Foreskin fibroblast (primary cell): ENCODE measurements at places on chromosomes 6 and 20.

DNA sequence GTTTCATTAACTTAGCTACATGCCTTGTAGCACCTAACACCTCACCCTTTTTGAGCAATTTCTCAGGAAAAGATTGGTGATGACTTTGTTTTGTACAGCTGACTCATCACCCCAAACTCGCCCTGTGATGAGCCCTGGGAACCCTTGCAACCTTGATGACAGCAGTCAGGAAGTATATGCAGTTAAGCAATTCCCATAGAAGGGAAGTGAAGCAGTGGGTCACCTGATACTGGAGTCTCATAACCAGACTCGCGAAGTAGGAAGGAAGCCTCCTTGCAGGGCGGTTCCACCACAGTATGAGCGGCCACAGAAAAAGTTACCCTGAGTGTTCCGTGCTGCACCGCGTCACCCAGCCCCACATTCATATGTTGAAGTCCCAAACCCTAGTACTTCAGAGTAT is 82.0 kb upstream of the EDN1 start:
- peak; percentile 37 for DNase-seq

GRCh38 chr20:47776639-47777038 is 8.6 kb downstream of the SULF2 start:
- no peak for DNase-seq

DNA sequence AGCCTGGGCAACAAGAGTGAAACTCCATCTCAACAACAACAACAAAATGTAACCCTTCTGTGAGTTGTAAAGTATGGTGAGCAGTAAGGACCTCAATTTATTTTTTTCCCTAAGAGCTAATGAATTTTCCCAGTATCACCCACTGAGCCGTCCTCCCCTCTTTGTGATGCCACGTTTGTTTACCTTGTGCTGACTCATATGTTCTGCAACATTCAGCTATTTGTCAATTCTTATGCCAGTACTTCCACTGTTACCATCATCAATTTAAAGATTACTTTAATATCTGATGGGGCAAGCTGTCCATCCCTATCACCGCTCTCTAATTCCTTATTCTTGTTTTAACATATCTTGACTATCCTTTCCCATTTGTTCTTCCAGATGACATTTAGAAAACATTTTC is 37.5 kb downstream of the MAK start:
- peak; percentile 62 for DNase-seq

DNA sequence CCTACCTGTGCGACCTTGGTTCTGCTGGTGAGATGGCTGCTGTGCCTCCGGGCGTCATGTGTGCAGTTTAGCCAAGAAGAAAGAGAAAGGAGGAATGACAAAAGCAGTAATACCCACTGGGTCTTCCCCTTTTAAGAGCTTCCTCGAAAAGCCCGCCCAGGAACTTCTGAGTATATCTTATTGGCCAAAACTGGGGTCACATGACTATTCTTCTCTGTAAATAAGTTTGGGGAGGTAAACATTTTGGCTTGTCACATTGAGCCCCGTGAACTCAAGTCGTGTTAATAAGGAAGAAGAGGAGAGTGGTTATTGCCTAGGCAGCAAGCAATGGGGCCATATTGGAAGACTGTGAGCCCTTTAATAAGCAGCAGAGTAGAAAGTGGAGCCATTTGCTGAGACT is 130.4 kb upstream of the ECI2 start:
- no peak for DNase-seq

- DNase-seq = peak; percentile 8
These were observed 22.1 kb upstream of the EYA2 start for GRCh38 chr20:46872328-46873211.

- no peak for DNase-seq
These were observed 49.6 kb downstream of the CD24 start for GRCh38 chr6:106924694-106925523.

GRCh38 chr6:19788686-19789085 is 48.5 kb upstream of the ID4 start:
- DNase-seq = no peak

DNA sequence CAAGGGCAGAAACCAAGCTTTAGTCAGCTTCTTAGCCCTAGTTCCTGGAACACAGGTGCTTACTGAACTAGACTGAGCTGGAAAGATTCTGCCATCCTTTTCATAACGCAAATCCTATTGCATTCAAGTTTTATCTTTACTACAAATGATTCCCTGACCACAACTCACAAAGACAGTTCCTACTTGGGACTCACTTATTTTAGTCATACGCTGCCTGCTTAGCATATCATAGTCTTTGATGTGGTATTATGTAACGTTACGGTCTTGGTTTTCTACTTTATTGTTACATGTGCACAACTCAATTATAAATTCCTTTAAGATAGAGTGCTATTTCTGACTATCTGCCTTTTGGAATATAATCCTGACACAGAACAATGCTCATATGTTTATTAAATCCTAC is 59.1 kb downstream of the BLOC1S5 start:
- no peak for DNase-seq

GRCh38 chr20:32980990-32981389 is 23.2 kb downstream of the SUN5 start:
- no peak for DNase-seq

- peak; percentile 91 for DNase-seq
These were observed 130.1 kb upstream of the DST start for GRCh38 chr6:56772737-56773184.

DNA sequence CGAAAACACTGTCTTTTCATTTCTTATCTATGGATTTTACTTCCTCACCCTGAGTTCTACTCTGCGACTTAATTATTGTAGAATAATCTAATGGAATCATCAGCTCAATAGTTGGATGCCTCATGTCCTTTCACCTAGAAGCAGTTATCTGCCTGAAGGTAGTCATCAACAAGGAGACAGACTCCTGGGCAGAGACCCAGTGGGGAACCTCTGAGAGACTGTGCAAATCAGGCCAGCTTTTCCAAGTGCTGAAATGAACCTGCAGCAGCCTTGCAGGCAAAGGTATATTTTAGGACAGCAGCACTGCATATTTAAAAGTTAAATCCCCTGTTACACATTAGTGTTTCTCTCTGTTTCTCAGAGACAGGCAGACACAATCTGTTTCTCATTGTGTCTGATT is 99.7 kb upstream of the STMND1 start:
- no peak for DNase-seq

DNA sequence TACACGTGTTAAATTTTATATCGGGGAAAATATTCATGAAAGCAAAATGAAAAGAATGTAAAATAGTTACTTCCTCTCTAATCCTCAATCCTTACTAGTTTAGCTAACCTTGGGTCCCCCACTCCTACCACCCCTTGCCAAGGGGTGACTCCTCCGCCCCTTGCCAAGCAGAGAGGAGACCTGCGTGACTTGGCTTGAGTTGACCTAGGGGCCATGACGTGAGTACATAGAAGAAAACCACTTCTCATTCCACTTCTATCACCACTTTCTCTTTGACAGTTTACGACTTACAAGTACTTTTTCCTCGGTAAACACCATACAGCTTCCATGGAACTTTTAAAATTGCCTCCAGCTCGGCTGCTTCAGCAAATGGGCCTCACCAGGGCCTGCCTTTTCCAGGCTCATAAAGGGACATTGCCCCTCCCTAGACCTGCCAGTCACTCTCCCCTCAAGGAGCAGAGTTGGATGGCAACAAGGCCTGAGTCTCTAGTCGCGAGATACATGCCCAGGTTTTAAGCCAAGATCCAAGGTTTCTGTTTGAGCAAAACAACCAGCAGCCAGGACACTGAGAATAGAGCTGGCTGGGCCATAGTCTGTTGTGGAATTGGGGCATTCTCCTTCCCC is 29.9 kb downstream of the SDCBP2 start:
- DNase-seq = no peak

- no peak for DNase-seq
These were observed 174.0 kb downstream of the BCKDHB start for GRCh38 chr6:80280262-80281010.

- DNase-seq = no peak
These were observed 125.0 kb upstream of the TSHZ2 start for GRCh38 chr20:52847029-52847660.

DNA sequence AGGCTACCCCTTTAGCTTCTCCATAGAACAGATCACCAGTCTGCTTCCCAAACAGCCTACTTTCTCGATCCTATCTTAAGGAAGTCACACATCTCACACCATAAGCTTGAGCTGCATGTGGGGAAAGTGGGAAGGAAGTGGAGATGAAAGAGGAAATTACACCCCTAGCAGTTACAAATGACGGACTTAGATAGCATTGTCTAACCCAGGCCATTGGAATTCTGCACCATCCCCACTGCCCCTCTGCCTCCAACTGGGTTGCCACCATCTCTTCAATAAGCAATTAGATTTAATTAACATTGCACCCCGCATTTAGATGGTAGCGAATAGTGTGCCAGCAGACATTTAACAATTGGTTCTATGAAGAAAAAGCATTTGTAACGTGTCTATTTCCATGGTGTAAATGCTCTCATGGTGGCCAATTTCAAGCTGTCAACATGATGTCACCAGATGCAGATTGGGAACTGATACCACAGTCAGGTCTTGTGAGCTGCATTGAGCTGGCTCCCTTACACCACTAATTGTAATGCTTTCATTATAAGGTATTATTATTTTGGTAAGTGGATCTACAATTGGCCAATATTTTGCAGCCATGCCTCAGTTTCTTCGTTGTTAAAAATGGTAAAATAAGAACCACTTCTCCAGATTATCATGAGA is 124.7 kb downstream of the CD24 start:
- no peak for DNase-seq

DNA sequence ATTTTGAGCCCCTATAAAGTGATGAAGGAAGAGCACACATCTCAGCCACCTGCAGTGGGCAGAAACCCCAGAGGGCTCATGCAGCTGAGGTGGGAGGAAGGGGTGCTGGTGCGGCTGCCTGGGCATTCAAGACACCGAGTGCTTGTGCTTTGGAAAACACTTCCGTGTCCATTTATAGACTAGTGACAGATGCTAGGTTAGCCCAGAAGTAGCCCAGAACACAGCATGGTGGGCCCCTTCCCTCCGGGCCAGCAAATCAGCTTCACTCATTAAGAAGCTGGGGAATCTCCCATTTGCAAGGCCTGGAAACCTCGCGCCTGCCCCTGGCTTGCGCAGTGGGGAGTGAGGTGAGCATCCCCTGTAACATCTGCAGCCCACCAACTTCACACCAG is 12.9 kb downstream of the BEND3 start:
- DNase-seq = no peak

GRCh38 chr20:62067547-62068260 is 2.0 kb upstream of the TAF4 start:
- DNase-seq = no peak

GRCh38 chr20:2135013-2135412 is 33.4 kb downstream of the STK35 start:
- DNase-seq = no peak

- peak; percentile 36 for DNase-seq
These were observed 1.4 kb upstream of the MARCKS start for GRCh38 chr6:113855500-113856374.

GRCh38 chr6:31478186-31478950 is 19.6 kb upstream of the MICB start:
- DNase-seq = no peak

DNA sequence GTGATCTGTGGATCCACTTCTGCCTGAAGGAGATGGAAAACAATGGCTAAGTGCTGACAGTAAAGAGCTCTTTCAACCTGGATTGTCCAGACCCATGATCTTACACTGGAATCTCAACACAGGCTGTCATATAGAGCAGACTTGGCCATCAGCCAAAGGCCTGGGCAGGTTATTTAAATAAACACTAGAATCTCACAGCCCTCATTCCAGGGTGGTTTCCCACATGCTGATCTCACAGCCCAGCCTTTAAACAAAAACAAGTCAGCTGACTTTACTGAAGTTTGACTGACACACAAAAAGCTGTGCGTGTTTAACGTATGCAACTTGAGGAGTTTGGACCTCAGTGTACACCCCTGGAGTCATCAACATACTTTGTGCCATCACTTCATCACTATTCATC is 28.4 kb downstream of the SYNDIG1 start:
- peak; percentile 12 for DNase-seq

- DNase-seq = peak; percentile 60
These were observed 16.0 kb downstream of the RPS12 start for GRCh38 chr6:132830334-132830751.

DNA sequence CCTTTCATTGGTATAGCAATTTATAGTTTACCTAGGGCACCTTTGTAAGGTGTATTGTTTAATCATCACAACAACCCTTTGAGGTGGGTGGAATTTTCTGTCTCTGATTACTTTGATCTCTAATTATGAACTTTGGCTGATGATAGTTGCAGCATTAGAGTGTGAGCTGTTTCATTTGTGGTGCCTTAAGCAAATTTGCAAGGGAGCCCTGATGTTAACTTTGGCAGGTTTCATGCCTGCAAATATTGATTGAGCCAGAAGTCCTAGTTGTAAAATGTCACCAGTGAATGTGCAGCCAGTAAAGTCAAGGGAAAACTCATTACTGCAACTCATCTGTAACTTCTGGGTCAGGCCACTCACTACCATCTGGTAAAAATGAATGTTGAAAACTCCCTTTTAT is 29.8 kb downstream of the CTNNBL1 start:
- DNase-seq = no peak

DNA sequence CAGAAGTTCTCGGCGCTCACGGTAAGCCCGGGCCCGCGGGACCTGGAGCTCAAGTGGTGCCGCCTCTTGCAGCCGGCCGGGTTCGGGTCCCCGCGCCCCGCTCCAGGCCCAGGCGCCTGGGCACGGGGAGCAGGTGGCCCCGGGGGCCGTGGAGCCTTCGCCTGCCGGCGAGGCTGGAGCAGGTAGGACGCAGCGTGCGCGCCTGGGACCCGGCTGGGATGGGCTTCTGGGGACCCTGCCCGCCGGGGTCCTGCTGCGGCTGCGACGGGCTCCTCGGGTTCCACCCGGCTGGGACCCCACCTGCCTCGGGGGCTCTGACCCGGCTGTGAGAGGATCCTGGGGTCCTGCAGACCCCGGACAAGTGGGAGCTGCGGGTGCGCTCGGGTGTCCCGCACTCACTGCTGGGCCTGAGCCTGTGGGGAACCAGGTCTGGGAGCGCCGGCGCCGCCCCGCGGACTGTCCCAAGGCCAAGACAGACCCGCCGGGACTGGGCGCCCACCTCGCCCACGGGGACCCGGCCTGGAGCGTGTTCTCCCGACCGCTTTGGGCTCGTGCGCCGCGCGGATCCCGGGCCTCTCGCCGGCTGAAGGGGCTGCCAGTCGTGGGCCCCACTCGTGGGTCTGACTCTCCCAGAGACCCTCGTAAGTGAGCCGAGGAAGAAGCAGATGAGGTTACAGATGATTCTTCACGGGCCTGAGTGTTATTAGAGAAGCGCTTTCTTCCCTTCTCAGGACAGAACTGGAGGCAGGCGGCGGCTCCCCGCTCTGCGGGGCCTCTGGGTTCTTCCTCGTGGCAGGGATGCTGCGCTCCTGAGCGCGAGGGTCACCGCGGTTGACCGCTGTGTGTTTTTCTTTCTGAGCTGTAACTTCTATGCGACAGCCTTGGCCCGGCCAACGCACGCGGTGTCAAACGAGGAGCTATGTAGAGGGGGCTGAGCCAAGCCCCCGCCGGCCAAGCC is 729 bp downstream of the SMOC2 start:
- DNase-seq = no peak
